ENCODE measurements at places on chromosomes 16 and 17.
A peak's percentile ranks its signal among the peaks of the same experiment; 100 is the strongest.

DNA sequence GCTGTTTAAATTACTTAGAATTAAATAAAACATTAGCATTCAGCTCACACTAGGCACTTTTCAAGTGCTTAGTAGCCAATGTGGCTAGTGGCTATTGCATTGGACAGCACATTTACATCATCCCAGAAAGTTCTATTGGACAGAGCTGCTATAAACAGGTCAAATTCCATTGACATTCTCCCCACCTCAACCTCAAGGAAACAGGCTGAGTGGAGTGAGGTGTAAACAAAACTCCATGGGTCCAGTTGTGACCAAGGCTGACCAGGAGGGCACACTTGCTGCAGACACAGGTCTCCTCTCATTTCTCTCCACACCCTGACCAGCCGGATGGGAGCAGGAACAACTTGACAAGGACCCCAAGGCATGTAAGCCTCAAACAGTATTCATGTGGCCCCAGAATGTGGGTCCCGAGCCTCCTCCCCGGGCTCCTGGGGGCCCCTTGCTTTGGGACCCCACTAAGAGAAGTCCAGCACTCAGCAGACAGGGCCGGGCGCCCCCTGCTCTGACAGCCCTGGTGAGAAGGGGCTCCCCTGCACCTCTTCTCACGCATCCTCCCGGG is 488 bp downstream of the C17orf113 start:
- DNase-seq: no peak

GRCh38 chr16:88743693-88744576 is 37.6 kb downstream of the CTU2 start:
- DNase-seq: peak; percentile 80

DNA sequence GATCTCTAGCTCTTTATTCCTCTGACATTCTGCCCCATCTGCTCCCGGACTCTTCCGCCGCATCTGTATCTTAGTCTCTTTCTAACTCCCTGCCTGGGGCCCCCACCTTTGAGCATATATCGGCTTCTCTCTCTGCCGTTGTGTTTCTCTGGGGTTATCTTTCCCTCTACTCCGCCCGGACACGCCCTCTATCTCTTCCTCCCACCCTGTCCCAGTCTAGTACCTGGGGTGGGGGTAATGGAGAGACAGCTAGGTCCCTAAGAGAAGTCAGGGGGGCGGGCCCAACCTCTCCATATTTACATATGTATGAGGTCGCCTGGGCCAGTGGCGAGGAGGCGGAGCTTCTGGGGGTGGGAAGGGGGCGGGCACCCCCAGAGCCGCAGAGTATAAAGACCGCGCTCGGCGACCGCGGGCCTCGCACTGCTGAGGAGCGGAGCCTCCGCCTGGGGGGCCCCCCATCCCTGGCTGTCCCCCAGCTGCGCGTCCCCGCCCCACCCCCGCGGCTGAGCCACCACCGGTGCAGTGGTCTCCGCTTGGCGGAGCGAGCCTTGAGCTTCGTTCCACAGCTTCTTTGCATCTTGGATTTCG is at the start of gene ATP1B2:
Gene ATP1B2, plus strand, starts transcription at position 418 of the 588 bp plus-strand sequence. CDS start 593 bp downstream, outside the sequence.
- DNase-seq: peak; percentile 78

- DNase-seq: no peak
Measured at GRCh38 chr17:550041-550398, 164.6 kb downstream of the VPS53 start.
